ENCODE measurements at places on chromosomes 1 and 21.

- no peak for DNase-seq
Observed at GRCh38 chr1:95685081-95685480, 451.1 kb downstream of the RWDD3 start.

DNA sequence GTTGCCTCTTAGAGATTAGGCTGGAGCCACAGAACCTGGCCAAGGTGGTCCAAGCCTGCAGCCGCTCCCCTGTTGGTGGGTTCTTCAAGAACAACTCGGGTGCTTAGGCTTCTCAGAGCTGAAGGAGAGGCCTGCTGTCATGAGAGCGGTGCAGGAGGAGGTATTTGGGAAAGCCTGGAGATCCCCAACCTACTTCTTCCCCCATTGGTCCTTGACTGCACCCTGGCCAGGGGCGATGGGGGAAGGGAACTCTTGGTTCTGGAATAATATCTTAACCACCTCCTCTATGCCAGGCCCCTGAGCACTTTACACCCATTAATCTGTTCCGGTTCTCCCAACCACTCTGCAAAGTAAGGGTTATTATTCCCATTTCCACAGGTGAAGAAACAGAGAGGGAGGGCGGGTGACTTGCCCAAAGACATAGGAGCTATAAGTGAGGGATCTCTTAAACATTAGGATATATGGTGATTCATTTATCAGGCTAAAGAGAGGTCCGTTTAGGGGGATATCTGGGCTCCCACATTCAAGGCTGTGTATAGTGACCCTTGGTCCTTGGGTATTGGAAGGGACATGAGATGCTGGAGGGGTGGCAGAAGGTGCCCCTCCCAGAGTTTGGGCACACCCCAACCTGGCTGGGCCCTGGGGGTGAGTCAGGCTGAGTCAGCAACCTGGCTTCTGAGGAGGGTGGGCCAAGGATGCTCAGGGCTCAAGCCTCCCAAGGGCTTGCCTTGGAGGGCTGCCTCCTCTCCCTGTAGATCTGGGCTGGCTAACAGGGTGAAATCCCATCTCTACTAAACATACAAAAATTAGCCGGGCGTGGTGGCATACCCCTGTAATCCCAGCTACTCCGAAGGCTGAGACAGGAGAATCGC is 5.2 kb downstream of the TRNP1 start:
- DNase-seq: no peak

DNA sequence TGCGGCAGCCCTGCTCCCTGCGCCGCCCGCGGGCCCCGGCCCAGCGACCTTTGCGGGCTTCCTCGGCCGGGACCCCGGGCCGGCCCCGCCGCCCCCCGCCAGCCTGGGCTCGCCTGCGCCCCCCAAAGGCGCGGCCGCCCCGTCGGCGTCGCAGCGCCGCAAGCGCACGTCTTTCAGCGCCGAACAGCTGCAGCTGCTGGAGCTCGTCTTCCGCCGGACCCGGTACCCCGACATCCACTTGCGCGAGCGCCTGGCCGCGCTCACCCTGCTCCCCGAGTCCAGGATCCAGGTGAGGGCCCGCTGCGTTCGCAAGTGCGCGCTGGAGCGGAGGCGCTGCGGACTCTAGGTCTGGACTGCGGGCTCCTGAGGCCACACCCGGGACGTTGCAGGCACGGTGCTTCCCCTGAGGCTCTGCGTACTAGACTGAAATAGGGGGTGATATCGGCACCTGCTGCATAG is 351 bp downstream of the MIXL1 start:
- DNase-seq: peak; percentile 62

DNA sequence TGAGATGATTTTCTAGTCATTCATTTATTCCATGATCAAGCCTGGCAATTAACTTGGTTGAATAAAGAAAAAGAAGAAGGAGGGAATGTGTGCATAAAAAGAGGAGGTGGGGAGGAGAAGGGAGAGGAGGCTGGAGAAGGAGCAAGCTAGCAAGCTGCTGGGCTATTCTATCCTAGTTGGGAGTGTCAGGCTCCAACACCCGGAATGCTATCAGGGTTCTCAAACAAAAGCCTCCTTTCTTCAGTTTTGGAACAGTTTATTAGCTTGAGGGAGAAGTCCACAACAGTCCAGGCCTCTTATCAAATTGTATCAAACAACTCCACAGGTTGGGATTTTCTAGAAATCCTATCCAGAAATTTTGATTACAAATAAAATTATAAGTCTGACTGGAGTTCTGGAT is 80.0 kb downstream of the BCAR3 start:
- no peak for DNase-seq

DNA sequence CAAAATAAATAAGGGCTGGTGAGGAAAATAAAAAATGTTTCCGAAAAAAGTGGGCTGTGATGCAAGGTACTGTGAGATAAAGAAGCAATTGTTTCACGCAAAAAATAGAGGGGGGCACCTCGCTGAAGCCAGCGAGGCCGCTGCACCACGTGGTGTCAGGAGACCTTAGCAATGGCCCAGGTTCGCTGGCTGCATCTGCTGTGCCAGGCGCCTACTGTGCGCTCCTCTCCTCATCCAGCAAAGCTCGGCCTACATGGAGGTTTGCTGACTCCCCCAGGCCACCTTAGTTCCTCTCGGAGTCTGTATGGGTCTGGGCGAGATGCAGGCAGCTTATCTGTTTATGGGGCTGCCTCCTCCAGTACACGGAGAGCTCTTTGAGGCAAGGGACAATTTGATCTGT is 119.6 kb downstream of the NR5A2 start:
- no peak for DNase-seq

DNA sequence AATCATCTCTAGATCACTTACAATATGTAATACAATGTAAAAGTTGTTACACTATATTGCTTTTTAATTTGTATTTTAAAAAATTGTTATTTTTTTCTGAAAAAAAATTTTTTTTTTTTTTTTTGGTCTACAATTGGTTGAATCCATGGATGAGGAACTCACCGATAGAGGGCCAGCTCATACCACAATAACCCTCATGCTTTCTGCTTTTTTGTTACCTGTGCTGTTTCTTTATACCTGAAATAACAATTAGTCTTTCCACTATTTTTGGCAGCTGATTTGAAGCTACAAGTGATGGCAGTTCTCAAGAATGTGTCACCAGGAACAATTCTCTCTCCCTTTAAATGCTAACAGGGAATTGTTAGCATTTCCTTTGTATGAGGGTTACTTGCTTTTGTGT is 12.0 kb downstream of the SMG7 start:
- DNase-seq: no peak

DNA sequence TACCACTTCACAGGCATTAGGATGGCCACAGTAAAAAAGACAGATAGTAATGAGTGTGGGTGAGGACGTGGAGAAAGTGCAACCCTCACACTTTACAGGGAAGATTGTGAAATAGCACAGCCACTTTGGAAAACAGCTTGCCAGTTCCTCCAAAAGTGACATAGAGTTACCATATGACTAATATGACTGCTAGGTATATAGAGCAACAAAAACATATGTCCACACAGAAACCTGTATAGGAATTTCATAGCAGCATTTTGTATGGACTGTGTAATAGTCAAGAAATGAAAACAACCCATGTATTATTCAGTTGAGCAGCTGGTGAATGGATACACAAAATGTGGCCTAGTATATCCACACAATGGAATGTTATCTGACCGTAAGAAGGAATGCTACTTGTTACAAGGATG is 30.4 kb upstream of the LBR start:
- DNase-seq: no peak

GRCh38 chr1:225654277-225654597 is 1.3 kb upstream of the ENAH start:
- no peak for DNase-seq

DNA sequence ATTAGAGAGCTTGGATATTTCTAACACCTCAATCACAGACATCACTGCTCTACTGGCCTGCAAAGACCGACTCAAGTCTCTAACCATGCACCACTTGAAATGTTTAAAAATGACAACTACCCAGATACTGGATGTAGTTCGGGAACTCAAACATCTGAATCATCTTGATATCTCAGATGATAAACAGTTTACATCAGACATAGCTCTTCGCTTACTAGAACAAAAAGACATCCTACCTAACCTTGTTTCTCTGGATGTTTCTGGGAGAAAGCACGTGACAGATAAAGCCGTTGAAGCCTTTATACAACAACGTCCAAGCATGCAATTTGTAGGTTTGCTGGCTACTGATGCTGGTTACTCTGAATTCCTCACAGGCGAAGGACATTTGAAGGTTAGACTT is 45.1 kb downstream of the ZYG11B start:
- DNase-seq: no peak

DNA sequence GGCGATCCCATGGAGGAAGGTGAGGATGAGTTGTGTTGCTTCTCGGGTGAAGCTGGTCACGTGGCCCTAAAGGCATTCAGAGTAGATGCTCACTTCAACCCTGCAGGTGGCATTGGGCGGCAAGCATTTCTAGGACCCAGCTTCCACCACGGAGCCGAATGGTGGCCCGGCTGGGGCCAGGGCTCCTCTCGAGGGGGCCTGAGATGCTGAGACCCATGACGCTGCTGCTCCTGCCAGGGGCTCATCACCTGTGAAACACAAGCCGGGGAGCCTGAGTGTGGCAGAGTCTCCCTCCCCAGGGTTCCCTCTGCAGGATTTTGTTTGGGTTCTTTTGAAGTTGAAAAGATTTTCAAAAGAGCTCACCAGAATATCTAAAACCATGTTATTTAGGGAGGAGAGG is 41.2 kb downstream of the ABCG1 start:
- DNase-seq: no peak

DNA sequence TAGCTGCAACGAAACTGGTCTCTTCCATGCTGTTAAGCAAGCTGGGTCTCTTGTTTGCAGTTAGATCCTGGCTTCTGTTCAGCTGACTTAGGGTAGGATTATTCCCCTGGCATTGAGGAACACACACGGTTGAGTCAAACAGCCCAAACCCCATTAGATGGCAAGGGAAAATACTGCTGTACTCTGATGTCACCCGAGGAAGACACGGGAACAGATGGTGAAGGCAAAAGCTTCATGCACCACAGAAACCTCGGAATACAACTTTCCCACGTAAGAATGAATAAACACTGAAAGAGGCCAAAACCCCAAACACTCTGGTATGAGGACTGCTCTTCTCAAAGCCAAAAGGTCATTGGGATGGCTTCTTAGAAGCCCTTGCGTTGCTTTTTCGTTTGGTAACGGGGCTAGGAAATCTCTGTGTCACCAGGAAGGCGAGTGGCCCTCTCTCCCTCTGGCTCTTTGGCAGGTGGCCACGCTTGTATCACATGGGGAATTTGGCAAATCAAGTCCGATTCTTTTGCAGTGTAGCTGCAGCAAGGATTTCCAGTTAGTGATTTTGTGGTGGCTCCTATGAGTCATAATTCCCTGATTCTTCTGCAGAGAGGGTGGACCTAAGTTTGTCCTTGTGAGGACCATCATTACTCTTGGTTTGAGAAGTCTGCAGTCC is 16.7 kb upstream of the LYST start:
- DNase-seq: no peak

GRCh38 chr1:115404911-115405310 is 66.9 kb upstream of the NGF start:
- no peak for DNase-seq
